ENCODE measurements at places on chromosomes 11 and 22.

DNA sequence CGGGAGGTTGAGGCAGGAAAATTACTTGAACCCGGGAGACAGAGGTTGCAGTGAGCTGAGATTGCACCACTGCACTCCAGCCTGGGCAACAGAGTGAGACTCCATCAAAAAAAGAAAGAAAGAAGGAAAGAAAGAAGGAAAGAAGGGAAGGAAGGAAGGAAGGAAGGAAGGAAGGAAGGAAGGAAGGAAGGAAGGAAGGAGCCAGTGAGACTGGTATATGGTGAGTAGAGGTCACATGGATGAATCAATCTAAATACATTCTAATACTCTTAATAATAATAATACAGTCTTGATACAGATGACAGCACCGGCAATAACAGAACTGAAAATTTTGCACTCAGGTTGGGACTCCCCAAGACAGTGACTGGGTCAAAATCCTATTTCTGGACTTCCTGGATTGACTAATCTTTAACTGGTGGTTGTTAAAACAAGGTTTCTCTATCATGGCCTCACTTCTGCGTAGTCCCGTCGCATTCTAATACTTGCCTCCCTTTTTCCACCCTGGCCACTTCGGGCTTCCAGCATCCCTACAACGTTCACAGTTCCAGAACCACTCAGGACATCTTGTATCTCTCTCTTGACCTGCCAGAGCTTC lies 53.5 kb upstream of the EIF3M start:
- no peak for DNase-seq

DNA sequence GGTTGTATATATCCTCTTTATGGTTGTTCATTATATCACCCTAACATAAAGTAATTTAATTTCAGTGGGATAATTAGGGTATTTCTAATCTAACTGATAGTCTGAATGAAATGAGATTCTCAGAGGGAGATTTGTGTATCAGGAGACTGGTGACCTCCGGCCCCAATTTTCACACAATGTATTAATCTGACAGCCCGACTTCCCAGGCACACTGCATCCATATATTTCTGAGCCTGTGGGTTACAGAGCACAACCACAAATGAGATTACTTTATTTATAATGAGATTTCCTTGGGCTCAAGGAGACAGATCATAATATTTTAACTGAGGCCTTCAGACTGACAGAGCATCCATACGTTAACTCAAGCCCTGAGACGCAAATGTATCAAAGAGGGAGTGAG lies 125.9 kb downstream of the RCN1 start:
- no peak for DNase-seq

- DNase-seq: peak; percentile 16
Observed at GRCh38 chr11:19597206-19597605, 115.4 kb upstream of the NAV2 start.

GRCh38 chr11:3969613-3970012 lies 114.1 kb downstream of the STIM1 start:
- no peak for DNase-seq

- DNase-seq: no peak
Observed at GRCh38 chr11:27847496-27847895, 147.2 kb upstream of the BDNF start.

- DNase-seq: no peak
Observed at GRCh38 chr11:10943968-10944367, 86.1 kb upstream of the ZBED5 start.

DNA sequence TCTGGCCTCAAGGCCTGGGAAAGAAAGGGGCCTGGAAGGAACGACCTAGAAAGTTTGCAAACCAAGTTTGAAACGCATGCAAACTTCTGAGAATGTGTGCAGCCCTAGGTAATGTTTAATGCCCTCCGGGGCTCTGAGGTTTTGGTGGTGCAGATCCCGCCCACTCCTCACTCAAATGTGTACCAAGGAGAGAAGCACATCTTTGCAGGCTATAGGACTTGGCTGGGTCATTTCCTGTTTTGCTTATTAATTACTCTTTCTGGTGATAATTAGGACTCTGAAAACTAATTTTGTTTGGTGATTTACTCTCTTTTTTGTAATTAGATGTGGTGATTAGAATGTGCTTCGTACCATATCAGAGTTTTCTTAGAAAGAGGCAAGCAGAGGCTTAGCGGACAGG lies 625.9 kb upstream of the CADM1 start:
- DNase-seq: no peak

GRCh38 chr22:38250643-38251340 lies 22.0 kb downstream of the TMEM184B start:
- no peak for DNase-seq

- no peak for DNase-seq
Observed at GRCh38 chr11:43737201-43737590, 56.7 kb downstream of the HSD17B12 start.

- DNase-seq: no peak
Observed at GRCh38 chr11:123364080-123364479, 66.0 kb upstream of the GRAMD1B start.

GRCh38 chr11:9974375-9974774 lies 310.5 kb downstream of the SWAP70 start:
- DNase-seq: no peak

GRCh38 chr11:47918370-47918690 lies 62.0 kb upstream of the PTPRJ start:
- DNase-seq: no peak

DNA sequence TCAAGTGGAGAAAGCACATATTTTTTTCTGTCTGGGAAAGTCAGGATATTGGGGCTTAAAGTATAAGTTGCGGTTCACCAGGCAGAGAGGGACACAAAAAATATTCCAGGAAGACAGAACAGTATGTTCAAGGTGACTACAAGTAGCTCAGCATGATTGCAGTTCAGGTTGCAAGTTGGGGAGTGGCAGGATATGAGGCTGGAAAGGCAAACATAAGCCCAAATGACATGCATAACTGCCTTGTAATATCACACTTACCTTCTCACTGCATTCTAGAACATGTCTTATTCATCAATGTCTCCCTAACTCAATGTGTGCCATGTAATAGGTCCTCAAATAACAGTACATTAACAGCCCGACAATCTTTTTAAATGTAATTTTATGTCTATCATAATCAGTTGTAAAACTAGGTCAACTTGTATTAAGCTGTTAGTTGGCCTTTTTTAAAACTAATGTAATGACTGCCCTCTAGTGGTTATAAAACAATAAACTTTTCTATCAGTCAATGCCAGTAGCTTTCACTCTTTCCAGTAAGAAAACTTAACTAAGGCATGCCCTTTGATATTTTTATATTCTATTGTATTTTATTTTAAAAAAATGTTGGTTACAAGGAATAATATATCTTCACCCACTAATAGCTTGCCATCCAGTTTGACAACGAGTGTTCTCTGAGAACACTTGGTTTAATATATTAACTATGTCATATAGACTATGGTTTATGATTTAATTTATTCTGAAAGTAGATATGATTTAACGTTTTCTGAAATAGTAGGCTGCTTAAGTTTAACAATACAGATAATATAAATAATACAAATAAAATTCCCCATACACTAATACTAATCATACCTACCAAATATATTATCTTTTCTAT lies 39.4 kb upstream of the CFAP300 start:
- peak; percentile 68 for DNase-seq

- no peak for DNase-seq
Observed at GRCh38 chr11:19691815-19692500, 20.7 kb upstream of the NAV2 start.

GRCh38 chr11:102276362-102276761 lies 40.9 kb upstream of the BIRC3 start:
- no peak for DNase-seq

DNA sequence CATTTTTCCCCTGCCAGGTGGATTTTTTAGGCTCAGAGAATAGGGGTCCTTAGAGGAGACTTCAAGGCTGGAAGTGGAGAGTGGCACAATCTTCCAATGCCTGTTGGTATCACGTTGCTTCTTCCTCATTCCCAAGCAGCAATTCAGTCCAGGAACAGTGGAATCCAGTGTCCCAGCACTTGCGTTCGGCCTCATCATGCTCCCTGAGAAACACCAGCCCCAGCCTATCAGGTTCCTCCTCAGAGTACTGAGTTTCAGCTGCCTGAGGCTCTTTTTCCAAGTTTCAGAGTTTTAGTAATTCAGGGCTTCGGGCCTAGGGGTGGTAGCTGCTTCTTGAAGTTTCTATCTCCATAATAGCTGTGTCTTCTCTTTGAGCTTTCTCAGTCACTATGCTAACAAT lies 31.9 kb upstream of the NRGN start:
- DNase-seq: no peak

- DNase-seq: no peak
Observed at GRCh38 chr22:32063701-32064100, 20.6 kb downstream of the SLC5A1 start.

GRCh38 chr11:33362051-33362910 lies 105.1 kb downstream of the HIPK3 start:
- peak; percentile 31 for DNase-seq

- DNase-seq: peak; percentile 92
Observed at GRCh38 chr11:82771781-82772180, 38.1 kb upstream of the FAM181B start.

- peak; percentile 86 for DNase-seq
Observed at GRCh38 chr11:63845303-63845702, 6.4 kb downstream of the MARK2 start.

DNA sequence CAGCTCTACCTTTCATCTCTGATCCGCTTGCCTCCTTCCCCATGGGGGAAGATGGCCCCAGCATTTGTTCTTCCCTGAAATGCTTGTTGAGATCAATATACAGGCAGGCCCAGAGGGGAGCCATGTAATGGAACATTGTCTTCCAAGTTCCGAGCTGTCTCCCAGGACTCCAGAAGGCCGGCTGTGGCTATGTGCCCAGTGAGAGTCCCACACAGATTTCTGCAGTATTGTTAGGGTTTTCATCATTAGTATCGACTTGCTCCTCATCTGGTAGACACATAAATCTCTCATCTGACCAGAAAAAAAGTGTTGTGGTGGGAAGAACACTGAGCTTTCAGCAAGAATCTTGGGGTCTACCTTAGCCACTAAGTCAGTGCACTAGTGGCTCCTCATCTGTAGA lies 163.4 kb downstream of the TRIM29 start:
- DNase-seq: no peak

- no peak for DNase-seq
Observed at GRCh38 chr11:36342327-36342726, 46.2 kb downstream of the PRR5L start.

GRCh38 chr11:88435415-88435814 lies 97.9 kb upstream of the CTSC start:
- no peak for DNase-seq

- no peak for DNase-seq
Observed at GRCh38 chr11:111912535-111912934, at the start of gene HSPB2. Gene HSPB2 (plus strand): TSS chr11:111912734. CDS start chr11:111912830, 96 bp downstream.

GRCh38 chr11:46737699-46738098 lies 18.7 kb downstream of the F2 start:
- DNase-seq: no peak

- no peak for DNase-seq
Observed at GRCh38 chr11:129910360-129910759, 15.0 kb upstream of the NFRKB start.

GRCh38 chr11:116384876-116385275 lies 387.9 kb downstream of the BUD13 start:
- no peak for DNase-seq

- DNase-seq: no peak
Observed at GRCh38 chr11:69270941-69271340, 23.0 kb upstream of the MYEOV start.

- DNase-seq: no peak
Observed at GRCh38 chr11:2931771-2932738, 2.8 kb upstream of the PHLDA2 start.

DNA sequence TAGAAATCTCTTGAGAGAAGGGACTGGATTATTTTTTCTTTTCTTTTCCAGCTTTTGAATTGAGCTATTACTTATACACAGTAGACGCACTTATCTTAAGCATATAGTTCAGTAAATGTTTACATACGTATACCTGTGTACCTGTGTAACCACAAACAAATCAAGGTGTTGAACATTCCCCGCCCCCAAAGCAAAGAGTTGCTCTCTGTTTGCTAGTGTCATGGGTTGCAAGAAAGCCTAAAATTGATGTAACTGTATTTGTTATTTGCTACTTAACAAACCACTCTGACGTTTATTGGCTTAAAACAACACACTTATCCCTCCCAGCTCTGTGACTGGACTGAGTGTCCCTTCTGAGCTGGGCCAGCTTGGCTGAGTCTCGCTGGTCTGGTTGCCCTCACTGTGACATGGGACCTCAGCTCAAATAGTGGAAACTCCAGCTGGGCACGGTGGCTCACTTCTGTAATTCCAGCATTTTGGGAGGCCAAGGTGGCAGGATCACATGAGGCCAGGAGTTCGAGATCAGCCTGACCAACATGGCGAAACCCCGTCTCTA lies 25.4 kb upstream of the CABP2 start:
- DNase-seq: no peak

GRCh38 chr22:29148036-29148435 lies 57.7 kb upstream of the EMID1 start:
- no peak for DNase-seq

- no peak for DNase-seq
Observed at GRCh38 chr11:45671246-45672171, 6.1 kb upstream of the CHST1 start.

GRCh38 chr11:74443071-74443864 lies 24.1 kb downstream of the KCNE3 start:
- DNase-seq: peak; percentile 31

DNA sequence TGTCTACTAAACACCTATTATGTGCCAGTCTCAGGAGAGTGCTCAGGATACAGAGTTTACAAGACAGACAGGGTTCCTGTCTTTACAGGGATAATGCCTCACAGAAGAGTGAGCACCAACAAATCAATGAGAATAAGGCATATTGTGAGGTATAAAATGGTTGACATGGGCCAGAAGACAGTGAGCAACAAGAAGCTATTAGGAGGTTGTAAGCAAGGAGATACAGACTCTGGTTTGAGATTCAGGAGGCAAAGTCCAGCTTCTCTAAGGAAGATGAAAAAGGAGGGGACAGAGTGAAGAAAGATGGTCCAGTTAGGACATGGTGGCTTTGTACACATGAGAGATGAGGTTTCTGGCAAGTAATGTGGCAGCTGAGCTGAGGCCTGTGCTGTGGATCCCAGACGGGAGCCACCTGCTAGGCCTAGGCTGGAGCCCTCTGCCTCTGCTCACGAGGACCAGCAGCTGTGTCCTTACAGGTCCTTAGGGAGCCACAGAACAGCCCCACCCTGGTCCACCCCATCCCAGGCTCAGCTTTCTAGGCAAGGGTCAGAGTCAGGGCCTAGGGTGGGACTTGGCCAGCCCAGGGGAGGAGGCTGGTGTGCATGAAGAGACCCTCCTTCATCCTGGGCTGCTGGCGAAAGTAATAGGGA lies 110.5 kb downstream of the ZNF280B start:
- DNase-seq: no peak

DNA sequence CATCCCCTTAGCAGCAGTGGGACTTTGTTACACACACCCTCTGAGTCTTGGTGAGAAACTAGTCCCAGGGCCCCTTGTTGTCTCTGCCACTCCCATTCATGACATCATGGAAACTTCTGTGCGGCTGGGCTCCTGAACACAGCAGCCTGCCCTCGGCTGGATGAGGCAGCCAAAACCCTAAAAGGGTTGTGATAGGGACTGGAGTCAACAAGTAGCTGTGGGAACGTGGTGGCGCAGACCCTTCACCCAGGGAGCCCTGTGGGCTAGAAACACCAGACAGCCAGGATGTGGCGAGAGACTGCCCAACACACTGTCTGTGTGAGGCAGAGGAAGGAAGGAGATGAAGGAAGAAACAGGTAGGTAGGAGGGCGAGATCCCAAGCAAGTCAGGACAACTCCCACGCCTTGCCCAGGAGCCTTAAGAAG lies 3.9 kb downstream of the CD3D start:
- peak; percentile 56 for DNase-seq

Data from foreskin keratinocyte (primary cell).